ENCODE measurements at places on chromosomes 5 and 9.

- DNase-seq: no peak
These were observed 159.8 kb upstream of the MEF2C start for GRCh38 chr5:89042746-89043145.

DNA sequence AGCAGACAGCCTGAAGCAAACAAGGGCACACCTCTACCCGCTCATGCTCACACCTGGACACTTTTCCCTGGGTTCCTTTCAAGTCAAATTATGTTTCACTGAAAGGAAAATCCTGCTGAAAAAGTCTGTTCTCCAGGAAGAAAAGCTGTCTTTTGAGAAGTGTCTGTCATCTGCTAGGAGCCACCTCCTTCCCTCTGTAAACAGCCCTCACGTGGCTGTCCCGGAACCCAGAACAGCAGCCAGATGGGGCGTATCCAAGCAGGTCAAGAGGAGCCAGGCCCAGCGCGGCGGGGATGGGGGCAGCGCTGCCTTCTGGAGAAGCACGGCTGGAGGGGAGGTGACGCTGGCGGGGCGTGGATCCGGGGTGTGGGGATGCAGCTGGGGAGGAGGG is at the start of gene PNPLA7:
Gene PNPLA7 (minus strand): TSS at position 172 of the 391 bp plus-strand sequence. CDS start 205 bp downstream, outside the sequence.
- peak; percentile 16 for DNase-seq

GRCh38 chr5:100855937-100856430 is 47.1 kb downstream of the ST8SIA4 start:
- no peak for DNase-seq

- no peak for DNase-seq
These were observed 140.0 kb upstream of the TAF11L2 start for GRCh38 chr5:17358031-17358430.

DNA sequence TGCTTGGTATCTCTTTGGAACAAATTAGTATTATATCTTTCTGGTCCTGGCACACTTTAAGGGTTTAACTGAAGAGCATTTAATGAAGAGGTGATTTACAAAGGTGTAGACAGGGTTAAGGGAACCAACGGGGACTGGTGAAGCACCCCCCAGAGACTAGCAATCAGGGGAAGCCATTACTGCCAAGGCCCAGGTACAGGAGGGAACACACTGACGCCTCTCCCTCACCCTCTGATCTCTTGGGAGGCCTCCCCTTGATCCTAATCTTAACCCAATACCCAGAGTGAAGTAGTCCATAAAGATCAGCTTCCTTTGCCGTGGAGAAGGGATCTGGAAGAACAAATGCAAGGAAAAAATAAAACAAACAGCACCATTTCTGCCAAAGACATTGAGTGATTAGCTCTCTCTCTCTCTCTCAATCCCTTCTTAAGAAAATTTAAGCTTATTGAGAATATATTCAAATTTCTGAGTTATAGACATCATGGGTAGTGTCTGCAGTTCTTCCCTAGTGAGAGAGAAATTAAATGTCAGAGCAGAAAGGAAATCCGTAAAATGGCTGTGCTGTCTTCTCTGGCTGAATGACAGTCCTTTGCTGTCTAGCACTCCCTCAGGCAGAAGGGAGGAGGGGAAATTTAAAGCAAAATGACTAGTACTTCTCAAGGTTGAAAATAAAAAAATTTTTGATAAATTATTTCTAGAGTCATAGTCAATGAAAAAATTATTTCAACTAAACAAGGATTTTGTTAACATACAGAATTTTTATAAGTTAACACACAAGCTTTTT is 20.0 kb downstream of the F2R start:
- no peak for DNase-seq

GRCh38 chr5:150548123-150548522 is 40.2 kb downstream of the NDST1 start:
- DNase-seq: no peak

DNA sequence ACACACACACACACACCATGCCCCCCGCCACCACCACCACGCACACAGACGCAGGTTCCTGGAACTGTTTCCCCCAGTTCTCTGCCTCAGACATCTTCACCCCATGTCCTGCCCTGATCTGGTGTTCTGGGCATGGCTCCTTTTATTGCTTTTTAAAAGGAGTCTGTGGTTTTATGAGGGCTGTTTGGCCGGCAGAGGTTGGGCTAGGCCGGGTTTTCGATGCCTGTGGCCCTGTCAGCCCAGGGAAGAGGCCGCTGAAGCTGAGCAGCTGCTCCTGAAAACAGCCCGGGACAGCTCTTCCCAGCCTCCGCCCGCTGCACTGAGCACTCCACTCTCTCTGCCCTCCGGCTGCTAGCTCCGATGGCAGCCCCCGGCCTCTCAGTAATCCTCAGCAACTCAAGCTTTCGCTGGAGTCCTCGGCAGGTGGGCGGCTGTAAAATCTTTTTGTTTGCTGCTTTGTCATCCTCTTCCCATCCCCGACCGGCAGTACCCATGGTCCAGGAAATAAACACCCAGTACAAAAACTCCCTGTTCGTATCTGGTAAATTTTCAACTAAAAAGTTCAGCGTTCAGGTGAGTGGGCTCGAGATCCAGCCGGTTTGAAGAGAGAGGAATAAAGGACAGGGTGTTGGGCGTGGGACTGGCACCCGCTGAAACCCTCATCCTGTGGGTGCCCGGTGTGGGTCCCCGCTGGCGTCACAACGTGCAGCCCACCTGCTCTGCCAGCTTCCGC is 103.0 kb upstream of the ERCC6L2 start:
- no peak for DNase-seq

GRCh38 chr9:97518909-97519307 is 17.4 kb downstream of the TMOD1 start:
- DNase-seq: no peak

GRCh38 chr5:175692235-175692995 is 34.5 kb downstream of the HRH2 start:
- DNase-seq: no peak

DNA sequence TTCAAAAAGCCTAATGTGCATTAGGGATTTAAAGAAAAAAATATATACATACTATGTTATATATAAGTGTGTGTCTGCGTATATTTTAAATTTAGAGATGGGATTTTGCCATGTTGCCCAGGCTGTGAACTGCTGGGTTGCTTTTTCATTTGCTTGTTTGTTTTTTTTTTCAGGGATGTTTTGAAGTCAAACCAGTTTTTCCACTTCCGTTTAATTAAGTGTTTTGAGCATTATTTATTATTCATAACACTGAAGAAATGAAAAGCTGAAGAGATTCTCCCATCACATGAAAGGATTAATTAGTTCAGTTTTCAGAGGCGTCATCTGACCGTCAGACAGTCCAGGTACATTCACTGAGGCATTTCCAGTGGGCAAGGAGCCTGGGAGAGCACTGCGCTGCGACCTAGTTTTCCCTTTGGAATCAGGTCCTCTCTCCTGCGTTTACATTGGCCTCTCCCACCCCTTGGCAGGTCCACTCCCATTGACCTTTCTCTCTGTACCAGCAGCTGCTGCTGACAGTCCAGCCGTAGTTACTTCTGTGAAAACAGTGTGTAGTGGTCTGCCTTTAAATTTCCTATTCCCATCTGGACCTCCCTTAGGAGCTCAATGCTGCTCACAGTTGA is 26.0 kb downstream of the ARRDC3 start:
- DNase-seq: no peak

DNA sequence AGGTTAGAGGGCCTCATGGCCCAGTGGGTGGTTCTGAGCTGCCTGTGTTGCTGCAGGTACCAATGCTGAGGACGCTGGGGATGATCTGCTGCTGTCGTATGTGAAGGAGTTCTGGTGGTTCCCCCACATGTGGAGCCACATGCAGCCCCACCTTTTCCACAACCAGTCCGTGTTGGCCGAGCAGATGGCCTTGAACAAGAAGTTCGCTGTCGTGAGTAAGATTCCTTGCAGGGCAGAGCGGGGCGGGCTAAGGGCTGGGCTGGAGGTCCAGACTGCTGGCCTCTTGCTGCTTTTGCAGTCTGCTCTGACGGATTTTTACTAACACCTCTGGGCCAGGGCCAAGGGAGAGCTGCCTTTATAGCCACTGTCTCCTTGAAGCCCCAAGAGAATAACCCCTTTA is 26.9 kb downstream of the NDST1 start:
- no peak for DNase-seq

Measured in stimulated activated CD4-positive, alpha-beta T cell treated with anti-CD3 and anti-CD28 coated beads, Interleukin-12 subunit alpha, Interleukin-12 subunit beta, amount 100 ng/mL, for 24 hours (primary cell).